Activated gamma-delta T cell treated with Interleukin-2 at 50 U/mL for 16 hours (primary cell): ENCODE measurements at places on chromosomes 12 and 14.

- no peak for DNase-seq
These were observed 78.5 kb upstream of the FZD10 start for GRCh38 chr12:130083734-130084133.

DNA sequence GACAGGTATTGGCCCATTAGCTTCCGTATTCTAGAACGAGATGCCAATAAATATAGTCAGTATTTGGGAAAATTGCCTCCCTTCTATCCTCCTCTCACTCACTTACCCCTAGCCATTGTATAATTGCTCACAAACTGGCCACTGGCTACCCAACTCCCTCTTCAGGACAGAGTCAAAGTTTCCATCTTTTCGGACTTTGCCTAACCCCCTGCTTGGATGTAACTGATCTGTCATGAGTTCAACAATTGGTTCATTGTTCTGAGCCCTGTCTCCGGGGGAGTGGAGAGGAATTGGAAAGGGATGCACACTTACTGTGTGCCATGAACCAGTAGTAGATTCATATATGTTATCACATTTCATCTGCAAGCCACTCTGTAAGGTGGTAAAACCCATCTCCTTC lies 12.2 kb downstream of the MYRFL start:
- DNase-seq: no peak

- no peak for DNase-seq
These were observed 79.4 kb downstream of the SETD3 start for GRCh38 chr14:99401211-99401610.

GRCh38 chr14:50657753-50658152 lies 10.4 kb downstream of the SAV1 start:
- no peak for DNase-seq

DNA sequence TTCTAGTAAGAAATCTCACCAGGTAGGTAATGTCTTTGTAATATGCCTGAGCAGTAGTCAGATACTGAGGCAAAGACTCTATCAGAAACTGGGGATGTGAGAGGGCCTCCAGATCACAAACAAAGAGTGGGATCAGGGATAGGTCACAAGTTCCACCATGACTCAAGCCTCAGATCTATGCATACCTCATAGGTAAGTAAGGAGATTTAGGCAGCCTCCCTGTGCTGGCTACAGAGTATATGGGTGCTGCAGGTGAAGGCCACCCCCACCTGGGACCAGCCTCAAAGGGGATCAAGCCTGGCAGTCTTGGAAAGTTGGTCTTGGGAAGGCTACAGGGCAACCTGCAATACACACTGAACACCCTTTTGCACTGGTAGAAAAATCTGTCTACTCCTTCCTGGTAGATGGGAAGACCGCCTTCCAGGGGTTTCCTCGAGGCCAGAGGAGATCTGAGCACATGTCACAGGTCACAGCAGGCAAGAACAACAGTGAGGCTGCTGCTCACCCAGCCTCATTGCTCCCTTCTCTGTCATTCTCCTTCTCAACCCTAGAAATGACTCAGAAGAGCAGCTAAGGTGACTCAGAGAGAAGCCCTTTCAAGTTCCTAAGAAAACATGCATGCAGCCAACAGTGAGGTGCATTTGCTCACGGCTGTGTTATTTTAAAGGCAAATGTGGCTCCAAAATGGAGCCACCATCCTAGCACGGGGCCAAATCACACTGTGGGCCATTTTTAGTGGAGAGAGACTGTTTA lies 143.4 kb upstream of the CDKN3 start:
- DNase-seq: no peak

DNA sequence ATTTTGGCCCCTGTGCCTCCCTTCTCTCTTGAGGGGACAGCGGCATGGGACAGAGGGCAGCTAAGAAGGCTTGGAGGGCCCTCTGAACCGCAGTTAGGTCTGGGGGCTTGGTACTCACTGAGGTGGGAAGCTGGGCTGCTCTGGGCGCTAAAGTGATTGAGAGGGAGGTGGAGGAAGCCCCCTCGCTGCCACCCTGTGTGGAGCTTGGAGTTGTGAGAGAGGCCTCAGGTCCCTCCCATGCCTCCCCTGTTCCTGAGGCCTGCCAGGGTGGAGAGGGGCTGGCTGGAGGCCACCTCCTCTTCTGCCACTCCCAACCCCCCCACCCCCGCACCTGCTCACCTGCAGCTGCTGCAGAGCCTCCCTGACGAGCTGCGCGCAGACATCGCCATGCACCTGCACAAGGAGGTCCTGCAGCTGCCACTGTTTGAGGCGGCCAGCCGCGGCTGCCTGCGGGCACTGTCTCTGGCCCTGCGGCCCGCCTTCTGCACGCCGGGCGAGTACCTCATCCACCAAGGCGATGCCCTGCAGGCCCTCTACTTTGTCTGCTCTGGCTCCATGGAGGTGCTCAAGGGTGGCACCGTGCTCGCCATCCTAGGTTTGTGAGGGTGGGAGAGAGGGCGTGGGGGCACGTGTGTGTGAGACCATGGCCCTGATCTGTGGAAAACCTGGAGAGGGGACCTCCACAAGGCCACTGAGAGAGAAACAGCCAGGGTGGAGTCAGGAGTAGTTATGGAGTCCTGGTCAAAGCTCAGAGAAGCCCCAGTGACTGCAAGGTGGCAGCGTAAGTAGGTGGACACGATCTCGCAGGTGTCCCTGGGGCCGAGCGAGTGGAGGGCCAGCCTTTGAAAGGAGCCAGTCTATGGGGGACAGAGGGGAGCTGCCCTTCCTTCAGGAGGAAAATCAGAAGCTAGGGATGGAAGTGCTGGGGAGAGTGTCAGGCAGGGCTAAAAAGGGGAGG lies 11.2 kb downstream of the KCNH3 start:
- no peak for DNase-seq

DNA sequence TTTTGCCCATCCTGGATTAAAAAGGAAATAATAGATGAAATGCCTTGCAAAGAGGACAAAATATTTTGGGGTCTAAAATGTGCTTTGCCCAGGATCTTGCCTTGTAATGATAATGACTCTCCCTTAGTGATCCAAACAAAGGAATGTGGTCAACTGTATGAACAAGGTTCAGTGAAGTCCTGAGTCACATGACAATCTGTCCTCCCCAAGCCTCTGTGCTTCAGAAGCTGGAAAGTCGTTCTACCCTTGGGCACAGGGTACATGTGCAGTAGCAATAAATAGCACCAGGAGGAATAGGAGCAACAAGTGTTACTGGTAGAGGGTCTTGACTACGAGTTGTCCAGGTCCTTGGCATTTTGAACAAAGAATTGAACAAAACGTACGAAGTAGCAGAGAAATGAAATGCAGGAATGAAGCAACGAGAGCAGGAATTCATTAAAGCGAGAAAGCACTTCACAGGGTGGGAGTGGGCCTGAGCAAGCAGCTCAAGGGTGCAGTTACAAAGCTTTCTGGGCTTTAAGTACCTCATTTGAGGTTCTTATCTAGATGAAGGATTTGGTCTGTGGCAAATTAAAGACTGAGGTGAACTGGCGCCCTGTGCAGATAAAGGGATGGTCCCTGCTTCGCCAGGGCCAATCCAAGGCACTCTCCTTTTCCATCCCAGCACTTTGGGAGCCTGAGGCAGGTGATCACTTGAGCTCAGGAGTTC lies 65.8 kb downstream of the RESF1 start:
- no peak for DNase-seq

DNA sequence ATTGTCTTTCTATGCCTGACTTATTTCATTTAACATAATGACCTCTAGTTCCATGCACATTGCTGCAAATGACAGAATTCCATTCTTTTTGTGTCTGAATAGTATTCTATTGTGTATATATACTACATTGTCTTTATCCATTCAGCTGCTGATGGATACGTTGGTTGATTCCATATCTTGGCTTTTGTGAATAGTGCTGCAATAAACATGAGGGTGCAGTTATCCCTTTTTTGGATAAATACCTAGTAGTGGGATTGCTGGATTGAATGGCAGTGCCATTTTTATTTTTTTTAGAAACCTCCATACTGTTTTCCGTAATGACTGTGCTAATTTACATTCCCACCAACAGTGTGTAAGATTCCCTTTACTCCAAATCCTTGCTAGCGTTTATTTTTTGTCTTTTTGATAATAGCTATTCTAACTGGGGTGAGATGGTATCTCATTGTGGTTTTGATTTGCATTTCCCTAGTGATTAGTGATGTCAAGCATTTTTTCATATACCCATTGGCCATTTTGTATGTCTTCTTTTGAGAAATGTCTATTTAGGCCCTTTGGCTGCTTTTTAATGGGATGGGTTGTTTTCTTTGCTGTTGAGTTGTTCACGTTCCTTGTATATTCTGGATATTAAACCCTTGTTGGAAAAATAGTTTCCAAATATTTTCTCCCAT lies 2.3 kb downstream of the OAS2 start:
- DNase-seq: no peak

DNA sequence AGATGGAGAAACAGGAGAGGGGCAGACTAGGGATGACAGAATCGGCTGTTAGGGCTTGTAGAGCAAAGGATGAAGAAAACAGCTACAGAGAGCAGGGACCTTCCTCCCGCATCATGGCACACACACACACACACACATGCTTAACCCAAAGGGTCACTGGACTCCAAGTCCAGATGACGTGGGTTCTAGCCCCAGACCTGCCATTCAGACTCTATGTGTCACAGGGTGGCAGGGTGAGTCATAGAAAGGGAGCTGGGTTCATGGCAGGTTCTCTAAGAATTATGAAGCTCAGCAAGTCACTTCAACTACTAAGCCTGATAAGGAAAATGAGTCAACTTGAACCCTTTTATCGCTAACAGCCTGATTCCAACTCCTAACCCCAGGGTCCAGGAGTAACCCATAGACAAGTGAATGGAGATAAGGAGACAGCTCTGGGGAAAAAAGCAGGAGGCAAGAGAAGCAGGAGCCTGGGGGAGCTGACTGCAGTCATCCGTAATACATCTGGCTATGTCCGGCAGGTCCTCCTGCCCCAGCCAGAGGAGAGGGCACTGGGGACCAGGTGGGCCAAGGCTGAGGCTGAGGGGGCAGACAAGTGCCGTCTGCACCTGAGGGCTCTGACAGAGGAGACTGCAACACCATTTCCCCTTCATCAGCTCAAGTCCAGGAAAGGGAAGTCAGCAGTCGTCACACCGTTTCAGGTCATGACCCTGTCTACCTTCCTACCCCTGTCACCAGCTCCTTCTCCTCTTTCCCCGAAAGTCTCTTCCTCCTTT lies 3.6 kb upstream of the TNFRSF1A start:
- DNase-seq: peak; percentile 43

GRCh38 chr12:47822863-47823262 lies 3.2 kb upstream of the HDAC7 start:
- DNase-seq: no peak

GRCh38 chr12:7832059-7832696 lies 40.5 kb downstream of the SLC2A14 start:
- peak; percentile 26 for DNase-seq

DNA sequence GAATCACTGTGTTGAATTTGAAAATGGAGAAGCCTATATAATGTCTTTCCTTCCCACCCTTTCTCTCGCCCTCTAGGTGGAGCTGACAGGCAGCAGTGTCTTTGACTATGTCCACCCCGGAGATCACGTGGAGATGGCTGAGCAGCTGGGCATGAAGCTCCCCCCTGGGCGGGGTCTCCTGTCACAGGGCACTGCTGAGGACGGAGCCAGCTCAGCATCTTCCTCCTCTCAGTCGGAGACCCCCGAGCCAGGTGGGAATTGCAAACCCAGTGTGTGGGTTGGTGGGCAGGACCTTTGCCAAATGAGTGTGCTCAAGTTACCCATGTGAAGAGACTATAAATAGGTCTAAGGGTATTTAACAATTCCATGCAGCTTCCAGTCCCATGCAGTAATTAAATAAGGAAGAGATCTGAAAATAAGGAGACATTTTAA lies 274.7 kb downstream of the EGLN3 start:
- DNase-seq: no peak

DNA sequence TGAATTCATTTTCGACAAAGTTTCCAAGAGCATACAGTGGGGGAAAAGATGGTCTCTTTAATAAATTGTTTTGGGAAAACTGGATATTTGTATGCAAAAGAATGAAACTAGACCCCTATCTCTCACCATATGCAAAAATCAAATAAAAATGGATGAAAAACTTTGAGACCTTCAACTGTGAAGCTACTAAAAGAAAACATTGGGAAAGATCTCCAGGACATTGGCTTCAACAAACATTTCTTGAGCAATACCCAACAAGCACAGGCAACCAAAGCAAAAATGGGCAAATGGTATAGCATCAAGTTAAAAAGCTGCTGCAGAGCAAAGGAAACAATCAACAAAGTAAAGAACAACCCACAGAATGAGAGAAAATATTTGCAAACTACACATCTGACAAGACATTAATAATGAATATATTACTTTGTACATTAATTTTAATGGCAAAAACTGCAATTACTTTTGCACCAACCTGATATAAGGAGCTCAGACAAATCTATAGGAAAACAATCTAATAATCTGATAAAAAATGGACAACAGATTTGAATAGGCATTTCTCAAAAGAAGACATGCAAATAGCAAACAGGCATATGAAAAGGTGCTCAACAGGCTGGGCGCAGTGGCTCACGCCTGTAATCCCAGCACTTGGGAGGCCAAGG lies 50.7 kb downstream of the NUBPL start:
- DNase-seq: no peak

GRCh38 chr12:93468008-93468371 lies 676 bp downstream of the MRPL42 start:
- no peak for DNase-seq

DNA sequence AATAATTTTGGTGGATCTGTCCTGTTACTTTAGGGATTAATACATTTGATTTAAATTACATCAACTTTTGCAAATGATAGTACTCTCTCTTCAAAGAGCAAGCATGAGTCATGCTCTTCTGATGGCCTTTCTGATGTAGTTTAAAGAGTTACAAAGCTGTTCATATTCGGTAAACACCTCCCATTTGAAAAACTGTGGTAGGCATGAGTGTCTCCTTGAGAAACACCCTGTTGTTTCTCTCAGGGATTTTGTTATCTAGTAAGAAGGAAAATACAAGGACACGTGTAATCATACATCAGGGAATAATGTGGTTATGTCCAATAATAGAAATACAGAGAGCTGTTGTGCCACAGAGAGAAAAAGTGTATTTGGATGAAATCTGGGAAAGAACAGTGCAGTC lies 53.3 kb upstream of the E2F7 start:
- no peak for DNase-seq

DNA sequence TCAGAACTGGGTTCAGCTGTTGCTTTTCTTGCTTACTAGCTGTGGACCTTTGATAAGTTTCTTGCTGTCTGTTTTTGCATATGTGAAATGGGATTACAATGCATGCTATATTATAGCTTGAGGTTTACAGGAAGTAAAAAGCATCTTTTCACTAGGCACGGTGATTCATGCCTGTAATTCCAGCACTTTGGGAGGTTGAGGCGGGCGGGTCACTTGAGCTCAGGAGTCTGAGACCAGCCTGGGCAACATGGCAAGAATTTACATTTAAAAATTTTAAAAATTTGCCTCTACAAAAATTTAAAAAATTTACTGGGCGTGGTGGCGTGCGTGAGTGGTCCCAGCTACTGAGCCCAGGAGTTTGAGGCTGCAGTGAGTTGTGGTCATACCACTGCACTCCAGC lies 42.0 kb downstream of the CALM1 start:
- no peak for DNase-seq

- no peak for DNase-seq
These were observed 13.9 kb upstream of the CACNA2D4 start for GRCh38 chr12:1932264-1932777.

GRCh38 chr12:115362339-115362976 lies 678.5 kb upstream of the TBX3 start:
- DNase-seq: no peak
